Stimulated activated CD8-positive, alpha-beta memory T cell treated with anti-CD3 and anti-CD28 coated beads, Interleukin-15, amount 100 ng/mL, for 4 hours (primary cell): ENCODE measurements at places on chromosomes 3 and 15.

DNA sequence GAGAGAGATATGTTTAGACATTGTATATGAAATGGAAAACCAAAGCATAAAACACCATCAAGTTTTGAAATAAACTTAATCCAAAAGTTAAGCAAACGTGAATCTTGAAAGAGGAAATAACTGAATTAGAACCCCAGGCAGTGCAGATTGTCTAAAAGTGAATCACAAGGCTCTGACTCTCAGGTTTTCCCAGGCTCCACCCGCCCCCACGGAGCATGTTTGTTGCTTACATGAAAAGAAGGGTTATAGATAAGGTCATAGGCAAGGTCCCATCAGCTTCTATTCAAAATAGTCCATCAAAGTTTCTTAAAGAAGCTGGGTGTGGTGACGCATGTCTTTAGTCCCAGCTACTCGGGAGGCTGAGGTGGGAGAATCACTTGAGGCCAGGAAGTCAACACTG, 29.0 kb upstream of the SLMAP start:
- no peak for DNase-seq

- DNase-seq: no peak
Observed at GRCh38 chr3:150271591-150271960, 136.5 kb upstream of the TSC22D2 start.

- no peak for DNase-seq
Observed at GRCh38 chr3:152785051-152785450, 49.9 kb upstream of the P2RY1 start.

GRCh38 chr15:72482275-72482674, 8.1 kb downstream of the ARIH1 start:
- DNase-seq: no peak

GRCh38 chr3:109337393-109337792, at the start of gene DPPA4:
Gene DPPA4 (minus strand): TSS chr3:109337546. CDS start chr3:109337517, 29 bp downstream.
- no peak for DNase-seq

DNA sequence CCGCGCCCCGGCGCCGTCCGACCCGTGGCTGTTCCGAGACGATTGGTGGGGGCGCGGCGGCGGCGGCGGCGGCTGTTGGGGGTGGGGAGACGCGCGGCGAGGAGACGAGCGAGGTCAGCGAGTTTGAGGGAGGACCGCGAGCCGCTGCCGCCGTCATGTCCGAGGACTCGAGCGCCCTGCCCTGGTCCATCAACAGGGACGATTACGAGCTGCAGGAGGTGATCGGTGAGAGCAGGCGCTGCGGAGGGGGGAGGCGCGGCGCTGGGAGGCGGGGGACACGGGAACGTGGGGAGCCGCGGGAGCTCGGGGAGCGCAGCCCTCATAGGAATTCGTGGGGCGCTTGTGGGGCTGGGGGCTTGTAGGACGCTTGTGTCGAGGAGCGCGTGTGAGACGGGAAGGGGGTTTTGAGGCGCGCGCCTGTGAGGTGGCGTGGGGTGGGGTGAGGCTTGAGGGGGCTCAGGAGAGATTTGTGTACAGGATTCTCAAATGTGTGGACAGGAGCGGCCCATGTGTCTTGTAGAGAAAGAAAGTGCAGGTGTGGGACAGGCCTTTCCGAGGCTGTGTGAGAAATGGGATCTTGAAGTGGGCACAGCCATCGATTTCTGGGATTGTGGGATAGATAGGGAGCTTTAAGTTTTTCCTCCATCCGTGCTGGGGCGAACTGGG, 518 bp downstream of the OXSR1 start:
- DNase-seq: no peak

- no peak for DNase-seq
Observed at GRCh38 chr3:66397745-66398144, 103.1 kb downstream of the LRIG1 start.

- DNase-seq: no peak
Observed at GRCh38 chr3:47227678-47228077, 54.9 kb downstream of the KIF9 start.

GRCh38 chr3:11555211-11555782, 88.4 kb downstream of the VGLL4 start:
- DNase-seq: no peak

DNA sequence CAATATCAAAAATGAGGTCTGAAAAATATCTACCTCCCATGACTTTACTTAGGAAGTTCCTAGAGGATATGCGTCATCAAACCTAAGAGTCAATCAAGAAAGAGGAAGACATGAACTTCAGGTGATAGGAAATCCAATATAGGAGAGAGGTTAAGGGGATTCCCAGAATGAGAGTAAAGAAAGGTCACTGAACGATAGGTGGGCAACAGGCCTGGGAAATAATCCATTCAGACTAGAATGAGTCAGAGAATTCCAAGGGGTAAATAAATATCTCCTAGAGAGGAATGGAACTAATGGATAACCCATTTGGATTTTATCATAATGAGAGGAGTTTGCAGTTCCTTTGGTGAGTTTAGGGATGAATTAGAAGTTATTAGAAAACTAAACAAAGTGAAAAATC, 131.1 kb upstream of the NUDT16 start:
- DNase-seq: no peak

- no peak for DNase-seq
Observed at GRCh38 chr3:169596126-169596525, 67.4 kb downstream of the MECOM start.

GRCh38 chr3:197224034-197224444, 74.4 kb downstream of the DLG1 start:
- DNase-seq: no peak

GRCh38 chr3:173253471-173253870, 112.4 kb upstream of the SPATA16 start:
- no peak for DNase-seq

DNA sequence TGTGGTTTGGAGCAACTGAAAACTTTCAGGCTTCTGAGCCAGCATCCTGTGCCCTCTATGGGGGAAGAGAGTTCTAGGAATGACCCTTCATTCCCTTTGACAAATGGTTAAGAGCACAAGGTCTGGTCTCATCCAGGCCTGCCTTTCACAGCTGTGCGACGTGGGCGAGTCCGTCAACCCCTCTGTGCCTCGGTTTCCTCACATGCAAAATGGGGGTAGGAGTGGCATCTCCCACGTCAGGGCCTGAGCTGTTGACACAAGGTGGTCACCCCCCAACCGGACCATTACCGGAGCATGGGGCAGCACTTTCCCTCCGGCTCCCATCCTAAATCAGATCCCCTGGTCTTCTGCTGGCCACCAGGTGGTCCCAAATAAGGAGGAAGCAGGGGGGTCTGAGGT, 70.4 kb downstream of the ATP2B2 start:
- DNase-seq: no peak

GRCh38 chr15:57751177-57751800, 44.8 kb downstream of the POLR2M start:
- DNase-seq: no peak

GRCh38 chr3:65749066-65749465, 289.7 kb downstream of the MAGI1 start:
- no peak for DNase-seq

GRCh38 chr3:9111417-9111816, 138.0 kb downstream of the SRGAP3 start:
- no peak for DNase-seq

DNA sequence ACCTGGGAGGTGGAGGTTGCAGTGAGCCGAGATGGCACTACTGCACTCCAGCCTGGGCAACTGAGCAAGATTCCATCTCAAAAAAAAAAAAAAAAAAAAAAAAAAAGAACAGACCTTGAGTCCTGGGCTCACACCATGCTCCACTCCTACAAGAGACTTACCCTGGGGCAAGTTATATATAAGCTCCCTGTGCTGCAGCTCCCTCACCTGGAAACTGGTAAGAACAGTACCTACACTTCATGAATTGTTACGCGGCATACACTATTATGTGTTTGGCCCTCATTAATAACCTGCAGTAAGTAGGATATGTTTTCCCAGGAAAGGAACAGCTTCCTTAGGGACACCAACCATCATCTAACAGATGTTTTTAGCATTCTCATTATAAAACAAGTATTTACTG, 119.6 kb downstream of the FMN1 start:
- DNase-seq: no peak

- DNase-seq: no peak
Observed at GRCh38 chr3:182323898-182324297, 469.4 kb upstream of the ATP11B start.
